Left ventricle myocardium superior (tissue), 1 donor: ENCODE measurements at places on chromosomes 16 and 17. TPM values are rescaled to one million over a fixed set of nuclear protein-coding genes. Genes with fewer than 3 reads are reported as not detected.

- no peak for DNase-seq
These were observed 16.6 kb downstream of the CHAD start for GRCh38 chr17:50451943-50452629.

GRCh38 chr17:17635126-17635525 lies 43.6 kb upstream of the PEMT start:
- no peak for DNase-seq

DNA sequence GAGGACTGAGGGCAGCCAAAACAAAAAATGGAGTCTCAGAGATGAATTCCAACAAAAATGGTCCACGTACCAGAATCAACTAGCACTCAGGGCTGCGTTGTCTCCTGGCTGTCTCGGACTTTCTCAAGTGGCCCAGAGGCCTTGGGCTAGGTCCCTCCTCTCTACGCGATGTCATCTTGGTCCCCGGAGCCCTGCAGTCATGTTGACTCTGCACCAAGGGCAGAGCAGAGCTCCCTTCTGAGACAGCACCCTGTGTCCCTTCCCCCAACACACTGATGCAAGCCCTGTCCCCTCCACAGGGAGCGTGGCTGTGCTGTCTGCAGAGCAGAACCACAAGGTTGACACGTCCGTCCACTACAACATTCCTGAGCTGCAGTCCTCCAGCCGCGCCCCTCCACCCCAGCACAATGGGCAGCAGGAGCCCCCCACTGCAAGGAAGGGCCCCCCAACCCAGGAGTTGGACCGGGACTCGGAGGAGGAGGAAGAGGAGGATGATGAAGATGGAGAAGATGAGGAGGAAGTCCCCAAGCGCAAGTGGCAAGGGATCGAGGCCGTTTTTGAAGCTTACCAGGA lies 20.8 kb downstream of the GINS2 start:
- DNase-seq = no peak

GRCh38 chr17:79737046-79737921 lies 6.5 kb downstream of the ENPP7 start:
- no peak for DNase-seq

HBM gene
- total RNA-seq = not detected

DNA sequence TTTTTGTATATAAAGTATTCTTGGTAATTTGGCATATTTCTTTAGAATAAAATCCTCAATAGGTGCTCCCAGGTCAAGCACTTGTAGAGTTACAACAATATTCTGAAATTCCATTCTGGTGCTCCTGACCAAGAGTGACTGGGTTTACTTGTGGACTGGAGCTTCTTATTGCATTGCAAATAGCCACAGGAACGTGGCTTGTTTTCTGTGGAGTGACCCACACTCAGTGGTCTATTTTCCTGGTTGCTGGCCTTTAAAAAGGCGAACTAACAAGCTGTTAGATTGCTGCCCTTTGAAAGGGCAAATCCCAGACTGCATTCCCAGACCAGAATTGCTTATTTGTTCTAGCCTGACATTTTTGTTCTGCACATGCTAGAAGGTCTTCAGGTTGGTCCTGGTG lies 658.8 kb upstream of the GOT2 start:
- DNase-seq = no peak

DNA sequence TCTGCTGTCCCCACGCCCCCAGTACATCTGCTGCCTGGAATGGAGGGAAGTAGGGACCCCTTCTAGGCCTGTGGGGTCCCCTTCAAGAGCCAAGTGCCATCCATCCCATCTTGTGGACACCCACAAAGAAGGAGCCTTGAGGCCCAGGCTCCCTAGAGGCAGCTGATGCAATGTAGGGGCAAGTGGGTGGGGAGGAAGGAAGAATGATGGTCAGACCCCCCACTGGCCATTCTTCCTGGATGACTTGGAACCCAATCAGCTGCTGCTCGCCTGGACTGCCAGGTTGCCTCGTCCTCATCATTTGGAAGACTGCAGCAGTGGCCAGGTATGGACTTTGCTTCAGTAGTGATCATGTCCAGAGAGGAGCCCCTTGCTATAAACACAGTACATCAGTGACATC lies 48.9 kb downstream of the SMPD3 start:
- DNase-seq = no peak

CSH2 gene
- not detected for total RNA-seq

ACSM3 gene
- total RNA-seq = 9.2 TPM

- peak; percentile 88 for DNase-seq
These were observed at the start of gene RNF135 for GRCh38 chr17:30970831-30971567. TSS of gene RNF135 (plus strand) at chr17:30971039. CDS start at chr17:30971074, 35 bp downstream.

DNA sequence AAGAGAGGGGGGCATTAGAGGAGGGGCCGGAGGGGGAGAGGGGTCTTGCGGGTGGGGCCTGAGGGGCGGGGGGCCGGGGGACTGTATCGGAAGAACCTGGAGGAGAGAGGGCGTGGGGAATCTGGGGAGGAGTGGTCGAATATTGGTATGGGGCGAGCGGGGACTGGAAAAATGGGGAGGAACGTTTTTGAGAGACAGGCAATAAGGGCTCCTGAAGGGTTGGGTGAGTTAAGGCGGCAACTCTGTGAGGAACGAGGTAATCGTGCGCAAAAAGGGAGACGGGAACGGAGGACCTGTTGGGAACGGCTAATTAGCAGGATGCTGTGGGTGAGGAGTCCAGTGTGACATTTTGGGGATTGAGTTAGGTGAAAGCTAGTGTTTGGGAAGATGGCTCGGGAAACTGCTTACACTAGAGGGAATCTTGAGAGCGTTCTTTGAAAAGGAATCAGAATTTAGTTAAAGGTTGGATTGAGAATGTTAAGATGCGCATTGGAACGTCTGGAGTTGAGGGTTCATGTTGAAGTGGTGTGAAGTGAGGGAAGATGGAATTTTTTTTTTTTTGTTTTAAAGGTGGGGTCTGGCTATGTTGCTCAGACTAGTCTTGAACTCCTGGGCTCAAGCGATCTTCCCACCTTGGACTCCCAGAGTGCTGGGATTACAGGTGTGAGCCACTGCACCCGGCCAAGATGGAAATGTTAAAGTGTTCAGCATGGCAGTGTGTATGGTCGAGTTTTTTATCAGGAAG lies 662 bp downstream of the WIPF2 start:
- no peak for DNase-seq

GRCh38 chr17:45008216-45008615 lies 40.1 kb upstream of the C1QL1 start:
- no peak for DNase-seq

CCL14 gene
- total RNA-seq = 8.1 TPM

- DNase-seq = peak; percentile 87
These were observed 38.6 kb upstream of the FA2H start for GRCh38 chr16:74813109-74813641.

GNGT2 gene
- total RNA-seq = 1.2 TPM

DNA sequence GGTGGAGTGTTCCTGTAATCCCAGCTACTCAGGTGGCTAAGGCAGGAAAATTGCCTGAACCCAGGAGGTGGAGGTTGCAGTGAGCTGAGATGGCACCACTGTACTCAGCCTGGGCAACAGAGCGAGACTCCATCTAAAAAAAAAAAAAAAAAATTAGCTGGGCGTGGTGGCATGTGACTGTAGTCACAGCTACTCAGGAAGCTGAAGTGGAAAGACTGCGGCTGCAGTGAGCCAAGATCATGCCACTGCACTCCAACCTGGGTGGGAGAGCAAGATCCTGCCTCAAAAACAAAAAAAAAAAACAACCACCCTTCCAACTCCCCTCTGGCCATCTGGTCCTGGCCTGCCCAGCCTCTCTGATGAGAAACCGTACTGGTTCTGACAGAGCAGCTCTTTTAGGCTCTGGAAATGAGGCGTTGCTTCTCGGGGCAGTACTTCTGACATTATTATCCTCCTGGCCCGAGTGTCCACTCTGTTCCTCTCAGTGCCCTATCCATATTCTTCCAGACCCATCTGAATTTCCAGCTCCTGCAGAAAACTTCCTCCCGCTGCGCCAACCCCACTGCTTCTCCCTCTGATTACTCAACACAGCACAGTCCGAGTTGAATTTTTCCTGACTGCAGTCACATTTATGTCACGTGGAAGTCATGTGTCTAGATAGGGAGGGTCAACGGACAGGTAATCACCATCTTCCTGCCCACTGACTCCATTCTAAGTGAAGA lies 13.3 kb downstream of the GGA2 start:
- DNase-seq = no peak

- DNase-seq = peak; percentile 72
These were observed 7.0 kb downstream of the KRT14 start for GRCh38 chr17:41579484-41580243.

DNA sequence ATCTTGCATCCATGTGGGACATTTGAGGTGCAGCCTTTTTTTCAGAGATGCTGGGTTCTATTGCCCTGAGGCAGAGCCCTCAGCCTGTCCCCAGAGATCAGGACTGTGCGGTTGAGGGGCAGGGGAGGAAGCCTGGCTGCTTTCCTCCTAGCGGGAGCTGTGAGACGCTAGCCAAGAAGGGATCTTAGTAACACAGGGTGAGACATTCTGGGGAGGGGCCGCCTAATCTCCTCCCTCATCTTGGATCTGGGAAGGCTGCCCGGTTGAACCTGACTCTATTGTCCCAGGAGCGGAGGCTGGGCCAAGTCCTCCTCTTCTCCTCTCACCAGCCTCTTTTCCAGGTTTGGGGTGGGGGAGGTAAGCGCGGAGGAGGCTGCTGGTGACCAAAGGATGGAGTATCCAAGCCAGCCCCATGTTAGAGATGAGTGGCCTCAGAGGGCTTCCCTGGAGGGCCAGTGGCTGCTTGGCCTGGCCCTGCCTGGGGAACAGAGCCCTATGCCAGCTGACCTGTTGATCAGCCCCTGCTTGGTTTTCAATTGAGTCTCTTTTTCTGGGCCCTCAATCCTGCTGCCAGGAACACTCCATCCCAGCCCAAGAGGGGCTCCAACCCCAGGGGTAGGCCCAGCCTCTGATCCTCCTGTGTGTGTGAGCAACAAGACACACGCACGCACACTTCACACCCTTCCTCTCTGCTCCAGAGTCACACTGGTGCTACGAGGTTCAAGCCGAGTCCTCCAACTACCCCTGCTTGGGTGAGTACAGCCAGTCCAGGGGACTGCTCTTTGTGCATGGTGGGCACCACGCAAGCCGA lies 5.0 kb downstream of the CA4 start:
- DNase-seq = peak; percentile 43

GRCh38 chr16:78479723-78480122 lies 380.3 kb downstream of the WWOX start:
- DNase-seq = no peak

RHBDF1 gene
- 20.0 TPM for total RNA-seq

PRSS33 gene
- not detected for total RNA-seq

EXOC3L1 gene
- total RNA-seq = 4.1 TPM

- peak; percentile 66 for DNase-seq
These were observed 21.8 kb downstream of the XYLT1 start for GRCh38 chr16:17448640-17449638.

C17orf67 gene
- 1.1 TPM for total RNA-seq

DNA sequence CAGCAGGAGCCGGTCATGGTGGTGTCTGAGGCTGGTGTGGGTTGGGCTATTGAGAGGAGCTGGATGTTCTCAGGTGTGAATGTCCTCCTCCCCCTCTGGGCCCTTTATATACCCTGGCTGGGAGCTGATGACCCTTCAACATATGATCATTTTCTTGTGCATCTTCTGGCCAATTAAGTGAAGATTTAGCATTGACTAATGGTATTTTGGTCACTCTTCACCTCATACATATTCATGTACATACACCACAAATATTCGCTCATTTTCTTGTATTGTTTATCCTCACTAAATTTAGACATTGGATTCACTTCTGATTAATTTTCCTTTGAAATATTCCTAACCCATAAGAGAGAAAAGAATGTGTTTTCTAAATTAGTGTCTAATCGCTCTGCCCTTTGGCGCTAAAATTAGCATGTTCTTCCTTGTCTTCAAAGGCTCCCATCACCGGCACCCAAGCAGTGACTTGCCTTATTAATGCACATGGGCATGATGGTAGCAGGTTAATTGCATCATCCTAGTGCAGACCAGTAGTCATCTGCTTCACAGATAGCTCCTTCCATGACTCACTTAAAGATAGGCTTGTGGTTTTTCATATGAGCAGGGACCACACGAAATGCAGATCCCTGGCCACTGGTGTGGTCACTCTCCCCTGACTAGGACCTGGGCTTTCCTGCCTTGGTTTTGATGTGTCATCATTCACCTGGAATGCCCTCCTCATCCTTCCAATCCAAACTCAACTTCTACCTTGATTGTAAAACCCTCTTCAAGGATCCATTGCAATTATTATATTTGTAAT lies at the start of gene KRTAP2-4:
TSS of gene KRTAP2-4 (minus strand) at position 51 of the 796 bp plus-strand sequence. CDS start at position 17, 34 bp downstream.
- no peak for DNase-seq

MMD gene
- total RNA-seq = 17.0 TPM

CLDN7 gene
- total RNA-seq = 1.8 TPM

- DNase-seq = no peak
These were observed 1.5 kb downstream of the PIP4K2B start for GRCh38 chr17:38797828-38798227.

DNA sequence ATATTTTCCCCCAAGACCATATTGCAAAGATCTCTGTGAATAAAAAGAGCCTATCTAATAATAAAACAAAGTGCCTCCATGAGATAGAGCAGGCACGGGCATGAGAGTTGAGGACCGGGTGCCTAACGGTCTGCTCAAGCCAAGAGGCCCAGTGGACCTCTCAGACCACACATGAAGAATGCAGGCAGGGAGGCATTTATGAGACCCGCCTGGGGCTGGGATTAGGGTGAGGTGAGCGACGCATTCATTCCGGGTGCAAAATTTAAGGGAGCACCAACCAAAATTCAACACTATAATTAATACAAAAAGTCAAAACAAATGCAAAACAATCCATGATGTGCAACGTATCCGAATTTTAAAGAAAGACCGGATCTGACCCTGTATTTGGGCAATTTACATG lies 108.5 kb downstream of the MAF start:
- no peak for DNase-seq

DNA sequence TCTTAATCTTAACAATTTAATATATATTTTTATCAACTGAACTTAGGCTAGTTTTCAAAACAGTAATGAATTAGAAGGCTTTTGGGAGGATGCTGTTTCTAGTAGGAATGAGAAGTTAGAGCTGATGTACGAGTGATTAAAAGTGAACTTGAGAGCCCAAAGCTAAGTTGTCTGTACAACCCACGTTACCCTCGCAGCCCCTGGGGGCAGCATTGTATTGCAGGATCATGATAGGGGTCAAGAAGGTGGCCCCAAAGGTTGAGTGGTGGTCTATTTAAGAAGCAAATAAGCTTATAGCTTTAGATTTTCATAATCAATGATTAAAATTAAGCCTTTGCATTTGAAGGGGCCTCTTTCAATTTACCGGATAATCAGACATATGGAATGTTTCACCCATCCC lies 33.7 kb upstream of the ALDH3A2 start:
- no peak for DNase-seq

CCL4 gene
- 0.74 TPM for total RNA-seq

GRCh38 chr16:27531186-27531585 lies 18.5 kb downstream of the GTF3C1 start:
- DNase-seq = no peak

DNA sequence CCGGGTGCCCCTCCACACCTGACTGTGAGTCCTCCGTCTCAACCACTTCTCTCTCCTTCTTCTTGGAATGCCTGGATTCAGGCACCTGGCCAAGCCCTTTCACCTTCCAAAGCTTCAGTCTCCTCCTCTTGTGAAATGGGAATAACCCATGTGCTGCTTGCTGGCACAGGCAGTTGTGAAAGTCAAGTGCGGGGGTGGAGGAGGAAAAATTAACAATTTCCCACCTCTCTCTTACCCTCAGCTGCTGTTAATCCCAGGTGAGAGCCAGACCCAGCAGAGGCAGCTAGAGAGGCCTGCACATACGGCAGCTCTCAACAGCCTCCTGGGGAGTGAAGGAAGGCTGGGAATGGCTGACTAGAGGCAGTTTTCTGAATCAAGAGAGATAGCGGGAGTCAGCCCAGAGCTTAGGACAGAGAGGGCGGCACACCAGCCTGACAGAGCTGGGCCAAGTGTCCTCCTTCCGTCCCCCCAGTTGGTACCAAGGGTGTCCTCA lies 77.9 kb upstream of the LGALS9 start:
- no peak for DNase-seq
